SW480 (cell line): ENCODE measurements at places on chromosomes 3 and 15.

DNA sequence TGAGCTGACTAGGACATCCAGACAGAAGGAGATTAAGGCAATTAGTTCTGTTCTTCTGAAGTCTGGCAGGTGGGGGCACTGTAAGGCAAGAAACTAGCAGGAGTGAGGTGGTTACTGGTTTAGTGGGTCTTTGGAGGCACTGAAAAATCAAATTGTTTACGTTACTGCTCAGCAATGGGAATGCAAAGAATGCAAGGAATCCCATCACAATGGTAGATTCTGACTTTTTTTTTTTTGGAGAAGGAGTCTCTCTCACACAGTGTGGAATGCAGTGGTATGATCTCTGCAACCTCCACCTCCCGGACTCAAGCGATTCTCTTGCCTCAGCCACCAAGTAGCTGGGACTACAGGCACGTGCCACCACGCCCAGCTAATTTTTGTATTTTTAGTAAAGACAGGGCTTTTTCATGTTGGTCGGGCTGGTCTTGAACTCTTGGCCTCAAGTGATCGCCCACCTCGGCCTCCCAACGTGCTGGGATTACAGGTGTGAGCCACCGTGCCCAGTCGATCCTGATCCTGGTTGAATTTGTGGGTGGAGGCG lies 16.4 kb downstream of the FAM107A start:
- DNase-seq = peak; percentile 76

GRCh38 chr3:151328298-151328995 lies 902 bp downstream of the P2RY13 start:
- DNase-seq = peak; percentile 48

DNA sequence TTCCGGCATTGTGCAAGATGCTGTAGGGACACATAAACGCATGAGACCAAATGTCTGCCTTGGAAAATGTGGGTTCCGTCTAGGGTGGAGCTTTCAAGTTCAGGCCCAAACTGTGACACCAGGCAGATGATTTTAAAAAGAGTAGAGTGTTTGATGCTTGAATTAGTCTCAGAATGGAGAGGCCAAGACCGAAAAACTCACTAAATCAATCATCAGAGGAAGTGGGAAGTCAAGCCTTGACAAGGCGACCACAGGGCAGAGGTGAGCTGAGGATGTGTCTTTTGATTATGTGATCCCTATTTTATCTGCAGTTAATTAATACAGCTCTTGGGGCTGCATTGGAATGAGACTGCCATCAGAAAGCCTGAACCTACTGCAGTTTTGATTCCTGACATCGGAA lies 275.4 kb downstream of the ABHD5 start:
- DNase-seq = no peak

- DNase-seq = no peak
Observed at GRCh38 chr15:49789436-49789835, 168.6 kb downstream of the DTWD1 start.

DNA sequence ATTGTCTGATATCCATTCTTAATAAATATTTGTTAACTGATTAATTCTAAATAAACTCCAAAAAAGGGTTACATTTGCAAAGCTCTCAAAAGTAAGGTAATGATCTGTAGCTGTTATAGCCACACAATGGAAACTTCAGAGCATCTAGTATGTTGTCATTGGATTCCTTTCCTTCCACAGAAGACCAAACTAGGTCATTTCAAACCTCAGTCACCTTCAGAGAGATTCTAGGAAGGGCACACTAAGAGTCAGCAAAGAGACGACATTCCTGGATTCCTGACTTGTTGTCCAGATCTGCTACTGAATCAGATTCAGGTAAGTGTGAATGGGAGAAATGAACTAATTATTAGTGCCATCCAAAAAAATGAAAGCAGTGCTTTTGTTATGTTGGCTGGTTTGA lies 3.0 kb upstream of the COL8A1 start:
- DNase-seq = no peak

DNA sequence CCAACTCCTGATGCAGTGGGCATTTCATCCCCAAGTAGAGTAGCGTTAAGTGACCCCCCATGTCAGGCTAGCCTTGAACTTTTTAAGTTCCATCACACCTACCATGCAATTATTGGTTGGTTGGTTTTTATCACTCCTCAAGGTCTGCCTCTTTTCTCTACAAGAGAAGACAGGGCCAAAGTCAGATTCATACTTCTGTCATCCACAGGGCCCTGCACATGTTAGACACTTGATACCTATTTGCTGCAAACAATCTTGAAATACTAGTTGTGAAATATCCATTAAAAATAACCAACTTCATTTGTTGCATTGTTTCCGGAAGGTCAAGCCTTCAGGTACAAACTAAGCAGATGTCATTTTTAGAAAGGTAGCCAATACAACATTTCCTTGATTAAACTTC lies 1.2 kb downstream of the CMSS1 start:
- DNase-seq = no peak

DNA sequence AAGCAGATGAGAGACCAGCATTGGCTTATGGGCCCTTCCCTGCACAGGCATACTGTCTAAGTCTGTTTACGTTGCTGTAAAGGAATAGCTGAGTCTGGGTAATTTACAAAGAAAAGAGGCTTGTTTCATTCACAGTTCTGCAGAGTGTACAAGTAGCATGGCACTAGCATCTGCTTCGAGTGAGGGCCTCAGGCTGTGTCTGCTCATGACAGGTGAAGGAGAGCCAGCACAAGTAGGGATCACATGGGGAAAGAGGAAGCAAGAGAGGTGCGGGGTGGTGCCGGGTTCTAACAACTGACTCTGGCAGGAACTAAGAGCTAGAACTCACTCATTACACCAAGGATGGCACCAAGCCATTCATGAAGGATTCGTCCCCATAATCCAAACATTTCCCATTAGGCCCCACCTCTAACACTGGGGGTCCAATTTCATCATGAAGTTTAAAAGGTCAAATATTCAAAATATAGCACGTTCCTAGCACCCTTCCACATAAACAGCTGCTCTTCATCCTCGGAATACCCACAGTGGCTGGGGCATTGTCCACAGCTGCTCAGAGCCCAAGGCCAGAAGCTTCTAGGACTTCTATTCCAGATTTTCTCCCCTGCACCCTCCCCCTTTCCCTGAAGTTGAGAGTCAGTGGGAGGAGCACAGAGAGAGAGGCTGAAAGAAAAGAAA lies 5.6 kb downstream of the RTP3 start:
- DNase-seq = no peak

- DNase-seq = no peak
Observed at GRCh38 chr15:31343831-31344230, 17.2 kb downstream of the KLF13 start.

DNA sequence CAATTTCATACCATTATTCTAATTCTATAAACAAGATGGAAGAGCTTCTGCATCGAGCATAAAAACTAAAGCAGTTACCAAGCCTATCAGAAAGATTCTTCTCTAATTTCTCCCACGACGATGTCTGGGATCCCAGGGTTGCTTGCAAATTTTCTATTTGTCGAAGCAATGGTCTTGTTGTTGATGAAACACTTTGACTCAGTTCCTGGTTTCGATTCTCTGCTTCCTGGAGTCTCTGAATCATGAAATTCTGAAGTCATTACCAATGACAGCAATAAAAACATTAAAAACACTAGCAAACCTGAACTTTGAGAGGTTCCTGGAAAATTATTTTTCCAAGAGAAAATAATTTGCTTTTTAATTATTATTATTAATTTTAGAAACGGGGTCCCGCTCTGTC lies 18.7 kb downstream of the TMF1 start:
- DNase-seq = no peak

DNA sequence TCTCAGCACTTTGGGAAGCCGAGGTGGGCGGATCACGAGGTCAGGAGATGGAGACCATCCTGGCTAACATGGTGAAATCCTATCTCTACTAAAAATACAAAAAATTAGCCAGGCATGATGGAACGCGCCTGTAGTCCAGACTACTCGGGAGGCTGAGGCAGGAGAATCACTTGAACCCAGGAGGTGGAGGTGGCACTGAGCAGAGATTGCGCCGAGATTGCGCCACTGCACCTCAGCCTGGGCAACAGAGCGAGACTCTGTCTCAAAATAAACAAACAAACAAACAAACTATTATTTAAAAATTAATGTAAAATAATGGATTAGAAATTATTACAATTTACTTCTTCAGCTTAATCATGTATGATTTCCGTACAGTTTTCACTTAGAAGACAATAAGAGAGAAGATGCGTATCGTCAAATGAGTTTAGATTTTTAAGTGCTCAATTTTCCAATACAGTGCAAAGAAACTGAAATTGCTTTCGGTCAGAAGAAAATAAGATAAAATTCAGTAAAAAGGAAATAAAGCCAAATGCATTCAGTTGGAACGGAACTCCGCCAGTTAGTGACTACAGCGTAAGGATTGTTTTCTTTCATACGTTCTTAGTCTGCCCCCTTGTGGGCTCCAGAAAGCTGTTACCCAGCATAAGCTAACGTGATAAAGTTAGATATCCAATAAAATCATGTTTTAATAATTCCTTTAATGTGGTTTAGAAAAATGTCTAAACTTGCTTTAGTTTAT lies 24.8 kb downstream of the AADAC start:
- peak; percentile 79 for DNase-seq

- DNase-seq = no peak
Observed at GRCh38 chr15:65249641-65250040, 37.0 kb downstream of the PARP16 start.

DNA sequence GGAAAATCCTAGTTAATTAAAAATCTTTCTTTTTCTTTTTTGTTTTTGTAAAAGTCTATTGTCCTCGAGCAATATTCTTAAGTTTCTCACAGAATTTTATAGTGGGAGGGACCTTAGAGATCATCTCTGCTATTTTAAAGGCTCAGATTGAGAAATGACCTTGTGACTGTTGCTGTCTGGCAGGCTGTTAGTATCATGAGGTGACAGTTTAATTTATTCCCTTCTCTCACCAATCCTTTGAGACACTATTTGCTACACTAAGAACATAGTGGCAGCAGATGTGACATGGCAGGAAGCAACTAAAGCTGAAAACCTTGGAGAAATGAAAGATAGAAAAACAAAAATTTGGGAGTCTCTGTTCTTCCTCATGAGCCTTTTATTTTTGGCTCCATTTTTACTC lies 24.9 kb downstream of the APPL1 start:
- no peak for DNase-seq

GRCh38 chr3:13045904-13046568 lies 27.2 kb downstream of the IQSEC1 start:
- DNase-seq = no peak

- no peak for DNase-seq
Observed at GRCh38 chr15:95302206-95302605, 1028.3 kb upstream of the NR2F2 start.

- no peak for DNase-seq
Observed at GRCh38 chr3:47404955-47405790, 24.4 kb downstream of the PTPN23 start.

DNA sequence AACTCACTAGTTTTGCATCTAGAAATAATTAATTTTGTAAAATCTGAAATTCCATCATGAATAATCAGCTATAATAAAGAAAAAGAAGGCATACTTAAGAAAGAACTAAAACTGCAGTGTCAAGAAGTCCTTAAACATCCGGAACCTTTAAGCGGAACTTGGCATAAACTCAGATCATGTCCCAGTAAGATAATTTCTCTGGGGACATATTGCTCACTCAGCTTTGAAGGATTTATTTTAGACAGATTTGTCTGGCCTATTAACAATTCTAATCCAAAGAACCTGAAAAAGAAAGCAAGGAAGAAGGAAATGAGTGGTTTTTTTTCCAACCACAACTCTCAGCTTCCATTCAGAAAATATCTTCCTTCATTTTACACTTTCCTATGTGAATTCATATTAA lies 850.3 kb downstream of the ROBO1 start:
- no peak for DNase-seq

- DNase-seq = no peak
Observed at GRCh38 chr3:61563313-61564271, 2.2 kb downstream of the PTPRG start.

DNA sequence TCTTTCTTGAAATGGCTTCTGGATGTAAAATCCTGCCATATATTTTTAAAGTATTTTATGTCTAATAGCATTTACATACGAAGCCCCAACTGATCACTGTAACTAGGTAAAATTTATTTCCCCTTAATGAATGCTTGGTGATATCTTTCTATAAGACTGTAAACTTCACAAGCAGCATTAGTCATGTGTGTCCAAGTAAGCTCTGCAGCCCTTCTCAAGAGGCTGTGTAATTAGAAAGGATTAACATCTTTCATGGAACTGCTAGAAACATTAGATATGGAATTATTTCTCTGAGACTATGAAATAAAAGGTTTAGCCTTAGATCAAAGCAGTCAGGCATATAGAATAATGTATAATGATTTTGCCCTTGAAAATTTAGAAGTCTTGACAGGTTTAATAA lies 143.3 kb downstream of the EPHA3 start:
- no peak for DNase-seq
